ENCODE measurements at places on chromosomes 3 and 15. TPM values are rescaled to one million over a fixed set of nuclear protein-coding genes. Genes with fewer than 3 reads are reported as not detected.

DNA sequence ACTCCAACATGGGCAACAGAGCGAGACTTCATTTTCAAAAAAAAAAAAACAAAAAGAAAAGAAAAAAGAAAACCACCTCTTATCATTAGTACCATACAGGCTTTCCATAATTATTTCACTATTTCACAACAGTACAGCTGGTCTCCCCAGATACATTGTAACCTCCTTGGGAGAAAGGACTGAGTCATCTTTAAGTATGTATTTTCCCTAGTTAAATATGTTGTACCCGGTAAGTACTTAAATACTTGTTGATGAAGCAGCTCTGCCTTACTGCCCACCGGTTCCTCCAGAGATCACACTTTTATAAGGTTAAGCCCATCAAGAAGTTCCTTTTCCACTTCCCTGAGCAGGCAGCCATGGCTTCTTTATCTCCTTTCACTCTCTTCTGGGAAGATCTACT, 789.5 kb upstream of the CFAP20DC start:
- no peak for DNase-seq

Gene CFAP92
- 0.06 TPM for total RNA-seq

Gene KIF23
- 67.5 TPM for total RNA-seq

GRCh38 chr3:122773944-122774509, 19.6 kb downstream of the HSPBAP1 start:
- no peak for DNase-seq

- no peak for DNase-seq
Observed at GRCh38 chr15:100918034-100918689, 995 bp upstream of the LRRK1 start.

Gene GOLGA8G
- total RNA-seq: 0.16 TPM

Gene COMMD2
- 52.7 TPM for total RNA-seq

DNA sequence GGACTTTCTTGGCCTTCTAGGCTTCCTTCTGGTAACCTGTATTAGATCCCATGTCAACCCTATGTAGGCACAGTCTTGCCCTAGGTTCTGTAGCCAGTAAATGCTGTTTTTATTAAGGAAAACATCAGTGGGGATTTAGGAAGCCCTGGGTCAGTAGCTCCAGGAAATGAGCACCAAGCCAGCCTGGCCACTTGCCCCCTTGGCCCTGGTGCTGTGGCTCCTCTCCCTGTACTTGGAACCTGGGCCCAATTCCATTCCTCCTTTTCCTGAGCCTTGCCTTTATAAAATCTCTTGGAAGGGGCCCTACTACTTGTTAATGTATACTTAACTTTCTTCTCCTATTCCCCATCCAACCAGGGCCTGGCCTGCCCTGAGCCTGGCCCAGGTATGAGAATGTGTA, 243.8 kb upstream of the TPRG1 start:
- DNase-seq: no peak

Gene SPATA12
- 0.14 TPM for total RNA-seq

- DNase-seq: peak; percentile 16
Observed at GRCh38 chr3:183695569-183696364, 1.8 kb upstream of the YEATS2 start.

DNA sequence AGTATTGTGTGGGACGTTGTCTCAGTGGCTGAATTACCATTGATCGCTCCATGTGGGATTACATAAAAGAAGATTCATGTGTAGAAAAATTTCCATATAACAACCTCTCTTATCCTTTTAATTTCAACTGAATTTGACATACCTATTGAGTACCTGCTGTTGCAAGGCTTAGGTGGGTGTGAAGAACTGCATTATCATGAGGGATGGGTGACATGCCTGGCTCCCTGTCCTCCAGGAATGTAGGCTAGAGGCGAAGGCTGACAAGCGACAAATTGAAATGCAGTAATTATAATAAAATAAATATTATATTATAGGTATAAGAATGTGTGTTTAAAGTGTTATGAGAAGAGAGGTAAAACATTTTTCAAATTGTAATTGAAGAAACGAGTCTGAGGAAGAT, 52.7 kb upstream of the SPESP1 start:
- DNase-seq: no peak

- DNase-seq: peak; percentile 43
Observed at GRCh38 chr15:92079047-92079446, 225.5 kb downstream of the SLCO3A1 start.

DNA sequence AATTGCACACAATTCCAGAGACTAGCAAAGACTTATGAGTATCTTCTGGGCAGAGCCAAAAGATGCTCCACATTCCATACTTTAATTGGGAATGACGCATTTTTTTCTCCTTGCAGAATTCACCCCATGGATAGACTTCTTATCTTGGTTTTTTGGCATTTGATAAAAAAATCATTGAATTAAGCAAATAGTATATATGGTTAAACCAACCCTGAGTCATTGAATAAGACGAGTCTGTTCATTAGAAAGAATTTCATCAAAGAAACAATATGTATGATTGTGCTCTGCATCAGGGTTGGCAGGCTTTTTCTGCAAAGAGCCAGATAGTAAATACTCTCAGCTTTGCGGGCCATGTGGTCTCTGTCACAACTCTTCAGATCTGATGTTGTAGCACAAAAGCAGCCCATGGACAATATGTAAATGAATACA, 9.2 kb upstream of the PDZRN3 start:
- no peak for DNase-seq

DNA sequence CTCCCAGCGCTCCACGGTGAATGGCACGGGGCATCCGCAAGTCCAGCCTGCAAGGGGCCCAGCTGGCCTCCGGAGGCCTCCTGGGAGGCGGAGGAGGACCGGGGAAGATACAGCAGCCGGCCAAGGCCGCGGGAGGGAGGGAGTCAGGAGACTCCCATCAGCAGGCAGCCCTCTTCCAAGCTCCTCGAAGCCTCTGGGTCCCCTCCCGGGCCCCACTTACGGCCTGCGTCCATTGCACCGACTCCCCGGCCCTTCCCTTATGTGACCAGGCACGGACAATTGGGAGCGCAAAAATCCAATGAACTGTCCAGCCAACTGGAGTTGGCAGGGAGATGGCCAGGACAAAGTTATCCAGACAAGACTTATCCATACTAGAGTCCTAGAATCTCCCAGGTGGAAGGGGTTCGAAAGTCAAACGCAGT, 668 bp downstream of the MFGE8 start:
- no peak for DNase-seq

DNA sequence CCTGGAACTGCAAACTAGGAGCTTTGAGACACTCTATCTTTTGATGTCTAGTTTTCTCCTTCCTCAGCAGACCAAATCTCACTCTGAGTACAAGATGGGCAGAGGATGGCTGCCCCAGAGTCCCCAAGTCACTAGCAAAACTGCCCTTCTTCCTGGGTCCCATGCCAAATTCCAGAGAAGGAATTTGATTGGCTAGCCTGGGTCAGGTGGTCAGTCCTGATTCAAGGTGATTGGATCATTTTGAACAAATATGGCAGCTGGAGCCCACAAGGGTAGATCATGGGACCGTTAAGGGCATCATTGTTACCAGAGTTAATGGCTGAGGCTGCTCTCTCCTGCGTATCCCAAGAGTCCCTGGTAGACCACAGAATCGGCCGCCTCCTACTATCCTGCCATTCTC, 21.7 kb downstream of the SLC6A1 start:
- DNase-seq: no peak

DNA sequence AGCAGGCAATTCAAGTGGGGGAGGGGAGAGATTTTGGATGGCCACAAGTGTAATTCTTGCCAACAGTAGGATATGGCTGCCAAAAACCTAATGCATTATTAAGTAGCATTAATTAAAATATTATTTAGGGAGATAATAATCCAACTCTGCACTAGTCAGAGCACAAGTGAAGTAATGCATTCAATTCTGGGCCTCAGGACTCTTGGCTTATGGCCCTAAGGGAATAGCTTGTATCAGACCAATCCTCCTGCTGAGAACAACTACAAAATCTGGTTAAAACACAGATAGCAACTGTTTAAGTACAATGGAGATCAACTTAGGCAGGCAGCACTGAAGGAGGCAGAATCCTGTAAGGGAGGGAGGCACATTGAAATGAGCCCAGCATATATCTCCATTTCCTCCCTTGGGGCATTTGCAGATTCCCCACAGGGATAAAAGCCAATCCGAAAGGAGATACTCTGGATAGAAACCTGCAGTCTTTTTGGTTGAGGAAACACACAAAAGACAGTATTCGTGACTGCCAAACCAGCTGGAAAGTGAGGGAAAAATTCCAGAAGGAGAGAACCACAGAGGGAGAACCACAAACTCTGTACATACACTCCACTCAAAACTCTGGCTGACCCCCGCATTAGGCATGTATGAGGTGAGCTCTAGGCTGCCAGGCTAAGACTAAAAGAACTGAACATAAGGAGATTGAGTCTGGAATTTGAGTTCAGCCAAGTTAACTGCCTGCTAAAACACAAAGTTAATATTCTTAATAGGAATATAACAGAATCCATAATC, 57.4 kb downstream of the ETFA start:
- no peak for DNase-seq

Gene GOLGA8R
- total RNA-seq: not detected

Gene CLDN1
- total RNA-seq: 0.12 TPM

- DNase-seq: peak; percentile 51
Observed at GRCh38 chr3:181739628-181740027, 27.9 kb downstream of the SOX2 start.

DNA sequence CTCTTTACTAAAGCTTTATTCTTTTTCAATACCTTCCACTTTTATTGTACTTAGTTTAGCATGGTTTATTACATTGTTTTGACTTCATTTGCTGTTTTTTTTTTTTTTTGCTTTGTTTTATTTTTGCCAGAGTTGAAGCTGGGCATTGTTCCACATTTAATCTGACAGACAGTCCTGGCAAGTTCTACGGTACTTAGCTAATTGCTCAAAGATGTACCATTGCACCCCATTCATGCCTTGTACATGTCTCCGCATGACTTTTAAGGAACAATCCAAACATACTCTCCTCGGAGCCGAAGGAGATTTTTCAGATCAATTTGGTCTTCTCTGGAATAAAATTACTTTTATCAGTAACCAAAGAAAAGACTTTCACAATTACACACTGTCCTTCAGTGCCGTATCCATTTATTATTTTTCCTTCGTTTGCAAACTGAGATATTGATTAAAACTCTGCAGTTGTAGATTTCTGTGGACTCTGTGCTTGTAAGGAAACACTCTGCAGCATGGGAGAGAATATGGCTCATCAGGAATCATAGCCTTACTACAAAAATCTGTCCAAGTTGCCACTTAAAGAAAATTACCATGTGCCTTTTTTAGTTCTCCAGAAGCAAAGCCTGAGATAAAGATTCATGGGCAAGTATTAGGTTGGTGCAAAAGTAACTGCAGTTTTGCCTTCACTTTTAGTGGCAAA, 952.0 kb downstream of the AGBL1 start:
- no peak for DNase-seq

- no peak for DNase-seq
Observed at GRCh38 chr15:39667382-39668127, 86.7 kb downstream of the THBS1 start.

DNA sequence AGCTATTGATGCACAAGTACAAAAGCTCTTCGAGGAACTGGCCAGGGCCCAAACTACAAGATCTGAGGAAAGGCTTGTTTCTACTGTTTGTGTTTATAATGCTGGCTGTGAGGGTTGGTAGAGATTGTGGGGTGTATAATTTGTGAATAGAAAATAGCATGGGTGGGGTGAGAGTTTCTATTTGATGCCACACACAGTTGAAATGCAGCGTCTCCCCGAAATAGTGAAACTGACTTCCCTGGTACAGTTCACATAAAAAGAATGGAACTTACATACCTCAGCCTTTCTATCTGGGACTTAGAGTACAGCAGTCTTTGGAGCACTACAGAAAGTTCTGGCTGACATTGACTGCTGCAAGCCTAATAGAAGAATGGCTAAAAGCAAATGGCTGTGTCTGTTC, 91.3 kb downstream of the DTWD1 start:
- DNase-seq: no peak

Gene SLC9C1
- total RNA-seq: not detected

- no peak for DNase-seq
Observed at GRCh38 chr15:96328181-96328876, 2.2 kb upstream of the NR2F2 start.

Gene STRIT1
- not detected for total RNA-seq

DNA sequence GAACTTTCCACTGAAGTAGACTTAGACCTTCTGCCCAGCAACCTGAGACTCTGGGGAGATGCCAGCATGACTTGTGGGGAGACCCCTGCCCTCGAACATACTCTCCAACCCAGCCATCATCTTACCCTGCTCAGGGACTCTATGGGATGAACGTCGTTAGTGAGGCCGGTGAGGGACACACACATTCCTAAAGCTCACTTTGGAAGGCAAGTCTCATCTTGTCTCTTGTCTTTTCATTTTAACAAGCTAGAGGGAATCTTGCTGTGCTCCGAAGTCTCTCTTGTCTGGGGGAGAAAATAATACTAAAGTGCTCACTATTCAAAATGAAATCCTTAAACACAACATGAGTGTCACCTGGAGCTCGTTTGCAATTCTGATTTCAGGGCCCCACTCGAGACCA, 239.5 kb upstream of the HES1 start:
- DNase-seq: no peak

DNA sequence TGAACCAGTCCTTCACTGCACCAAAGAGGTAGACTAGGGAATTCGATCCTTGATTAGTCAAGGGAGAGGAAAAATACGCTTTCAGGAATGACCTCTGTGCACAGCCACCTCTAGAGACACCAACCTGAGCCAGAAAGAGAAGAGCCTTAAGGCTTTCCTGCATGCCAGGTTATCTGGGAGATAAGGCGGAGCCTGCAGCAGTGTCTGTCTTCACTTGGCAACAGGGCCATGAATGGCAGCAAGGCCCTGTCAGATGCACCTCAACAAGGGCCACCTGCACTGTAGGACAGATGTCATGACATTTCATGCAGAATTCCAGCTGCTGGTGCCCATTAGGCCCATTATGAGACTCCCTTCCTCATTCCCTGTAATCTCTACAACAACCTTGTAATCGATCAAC, 88.1 kb downstream of the MEX3B start:
- no peak for DNase-seq

Gene ALAS1
- 28.5 TPM for total RNA-seq

DNA sequence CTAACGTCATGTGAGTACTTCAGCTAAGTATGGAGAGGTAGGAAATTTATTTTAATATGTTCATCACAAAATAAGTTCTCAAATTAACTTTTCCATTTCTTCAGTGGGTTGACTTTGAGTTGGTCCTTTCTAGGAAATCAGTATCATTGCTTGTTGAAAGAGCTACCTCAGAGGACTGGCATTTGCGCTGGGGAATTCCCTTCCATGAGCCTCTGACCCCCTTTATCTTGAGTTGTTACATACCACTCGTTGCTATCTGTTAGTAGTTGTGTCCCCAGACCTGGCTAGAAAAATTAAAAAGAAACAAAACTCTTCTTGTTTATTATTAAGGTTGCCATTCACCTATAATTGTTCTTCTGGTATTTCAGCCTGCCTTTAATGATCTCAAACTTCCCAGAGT, 96.8 kb upstream of the ROBO2 start:
- DNase-seq: no peak

Gene ATP13A5
- 0.04 TPM for total RNA-seq

GRCh38 chr15:96273317-96274086, 57.0 kb upstream of the NR2F2 start:
- DNase-seq: peak; percentile 77

DNA sequence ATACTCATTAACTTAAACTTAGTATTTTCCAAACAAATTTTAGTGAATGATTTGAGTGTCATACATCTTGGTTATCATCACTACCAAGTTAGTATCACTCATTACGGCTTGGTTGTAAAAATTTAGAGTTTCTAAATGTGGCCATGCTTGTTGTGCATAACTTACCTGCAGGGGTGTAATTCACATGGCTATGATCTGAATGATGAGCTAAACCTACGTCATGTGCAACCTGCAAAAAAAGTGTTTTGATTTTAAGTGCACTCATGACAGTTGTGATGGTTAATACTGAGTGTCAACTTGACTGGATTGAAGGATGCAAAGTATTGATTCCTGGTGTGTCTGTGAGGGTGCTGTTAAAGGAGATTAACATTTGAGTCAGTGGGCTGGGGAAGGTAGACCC, 17.6 kb upstream of the CLDN16 start:
- DNase-seq: no peak
